ENCODE measurements at places on chromosomes 12 and 14.

DNA sequence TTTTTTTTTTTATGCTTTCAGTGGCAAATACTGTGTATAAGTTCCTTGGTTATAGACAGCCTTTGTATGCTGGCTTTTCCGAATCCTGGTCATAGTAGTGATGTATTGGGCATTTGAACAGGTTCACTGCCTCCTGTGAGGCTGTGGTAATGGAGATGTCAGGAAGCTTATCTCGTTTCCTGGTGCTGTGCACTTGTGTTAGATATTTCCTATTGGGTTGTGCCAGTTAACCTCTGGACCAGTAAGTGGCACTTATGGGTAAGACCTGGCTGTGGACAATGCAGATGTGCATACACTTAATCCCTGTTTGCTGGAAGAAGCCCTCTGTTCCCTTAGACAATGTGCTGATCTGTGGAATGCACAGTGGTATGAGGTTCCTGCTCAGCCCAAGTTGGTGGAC lies 135.4 kb upstream of the KITLG start:
- no peak for DNase-seq

DNA sequence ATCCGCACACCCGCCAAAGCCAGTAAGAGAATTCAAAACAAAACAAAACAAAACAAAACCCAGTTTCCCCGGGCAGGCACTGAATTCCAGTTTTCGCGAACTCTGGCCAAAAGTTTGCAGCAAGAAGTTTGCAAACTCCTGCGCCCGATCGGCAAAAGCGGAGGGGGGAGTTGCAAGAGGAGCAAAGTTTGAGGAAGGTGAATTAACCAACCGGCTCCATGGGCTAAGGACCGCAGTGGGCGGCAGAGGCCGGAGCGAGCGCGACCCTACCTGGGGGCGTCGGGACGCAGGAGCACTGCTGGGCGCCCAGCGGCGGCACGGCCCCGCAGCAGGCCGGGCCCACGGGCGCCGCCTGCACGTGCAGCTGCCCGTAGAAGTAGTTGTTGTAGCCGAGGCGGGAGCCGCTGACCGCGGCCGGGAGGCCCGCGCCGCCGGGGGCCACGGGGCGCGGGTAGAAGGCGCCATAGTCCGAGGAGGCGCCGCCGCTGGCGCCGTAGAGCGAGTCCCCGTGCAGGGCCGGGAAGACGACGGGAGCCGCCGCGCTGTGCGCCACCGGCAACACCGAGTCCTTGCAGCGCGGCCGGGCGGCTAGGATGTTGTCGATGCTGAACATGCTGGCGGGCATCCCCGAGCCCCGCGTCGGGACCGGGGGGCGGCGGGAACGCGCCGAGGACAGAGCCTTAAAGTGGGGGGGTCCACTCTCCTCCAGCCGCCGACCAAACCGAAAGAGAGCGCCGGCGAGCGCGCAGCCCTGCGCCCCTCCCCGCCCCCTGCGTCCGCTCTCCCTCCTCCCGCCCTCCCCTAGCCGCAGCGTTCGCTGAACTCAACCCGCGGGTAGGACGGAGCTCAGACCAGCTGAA lies at the start of gene GSC:
Gene GSC (minus strand): TSS at position 723 of the 860 bp plus-strand sequence. CDS start 98 bp downstream, at position 625.
- no peak for DNase-seq

DNA sequence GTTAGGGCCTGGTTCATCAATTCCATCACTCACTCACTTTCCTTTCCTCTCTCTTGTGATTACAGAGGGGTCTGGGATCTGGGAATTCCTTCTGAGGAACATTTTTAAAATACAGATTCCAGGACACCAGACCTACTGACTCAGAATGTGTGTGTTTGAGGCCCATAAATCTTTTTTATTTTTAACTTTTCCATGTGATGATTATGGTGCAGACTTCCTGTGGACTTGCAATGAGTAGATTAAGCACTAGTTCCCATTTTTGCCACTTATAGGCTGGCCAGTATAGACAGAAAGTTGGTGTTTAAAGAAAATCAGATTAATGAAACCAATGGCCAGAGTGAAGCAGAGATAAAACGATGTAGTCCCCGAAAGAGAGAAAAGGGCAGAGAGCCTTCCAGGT lies 28.1 kb downstream of the SLC41A2 start:
- peak; percentile 32 for DNase-seq

GRCh38 chr12:93179792-93180191 lies 197.9 kb upstream of the NUDT4 start:
- DNase-seq, result no peak

GRCh38 chr12:33330940-33331339 lies 108.7 kb downstream of the SYT10 start:
- no peak for DNase-seq

GRCh38 chr14:55301437-55302121 lies 30.4 kb downstream of the FBXO34 start:
- no peak for DNase-seq

DNA sequence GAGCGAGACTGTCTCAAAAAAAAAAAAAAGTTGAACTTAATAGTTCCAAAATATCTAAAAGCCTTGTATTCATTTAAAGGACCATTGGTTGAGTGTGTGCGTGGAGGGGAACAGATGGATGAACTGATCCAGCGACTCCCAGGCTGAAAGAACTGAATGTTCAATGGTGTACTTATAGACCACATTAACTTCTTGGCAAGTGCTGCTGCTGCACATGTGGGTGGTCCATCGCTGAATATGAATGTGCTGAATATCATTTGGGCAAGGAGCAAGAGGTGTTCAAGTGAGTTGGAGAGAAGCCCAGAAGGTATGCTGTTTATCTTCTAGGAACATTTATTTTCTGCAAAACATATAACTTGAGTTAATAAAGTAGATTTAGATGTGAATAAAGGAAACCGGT lies 289.0 kb upstream of the RPL10L start:
- DNase-seq, result no peak

DNA sequence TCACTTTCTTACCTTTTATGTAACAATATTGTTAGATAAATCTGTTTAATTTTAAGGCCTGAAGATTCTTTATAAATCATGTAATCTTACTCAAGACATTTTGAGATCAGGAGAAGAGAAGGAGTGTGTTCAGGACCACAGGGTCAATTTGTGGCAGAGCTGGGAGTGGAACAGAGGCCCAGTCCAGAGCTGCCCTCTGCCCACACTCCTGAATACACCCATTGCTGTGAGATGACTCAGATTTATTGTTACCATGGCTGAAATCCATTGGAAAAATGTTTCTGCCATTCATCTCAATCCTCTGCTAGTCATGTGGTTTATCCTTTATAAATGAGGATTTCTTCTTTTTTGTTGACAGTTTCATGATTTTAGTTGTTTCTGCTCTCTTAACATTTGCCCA lies 100.5 kb upstream of the STXBP6 start:
- DNase-seq, result no peak

DNA sequence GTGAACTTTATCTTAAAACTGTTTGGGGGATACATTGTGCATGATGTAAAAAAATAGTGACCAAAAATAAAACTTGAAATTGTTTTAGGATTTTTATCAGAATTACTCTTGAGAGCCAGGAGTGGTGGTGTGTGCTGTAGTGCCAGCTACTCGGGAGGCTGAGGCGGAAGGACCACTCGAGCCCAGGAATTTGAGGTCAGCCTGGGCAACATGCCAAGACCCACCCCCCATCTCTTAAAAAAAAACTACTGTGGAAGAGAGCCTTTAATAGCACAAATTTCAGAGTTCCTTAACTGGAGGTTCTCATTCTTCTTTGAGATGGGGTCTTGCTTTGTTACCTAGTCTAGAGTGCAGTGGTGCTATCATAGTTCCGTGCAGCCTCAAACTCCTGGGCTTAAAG lies 21.5 kb downstream of the CPSF2 start:
- no peak for DNase-seq

- no peak for DNase-seq
Observed at GRCh38 chr12:83801972-83802371, 1110.6 kb downstream of the SLC6A15 start.

- no peak for DNase-seq
Observed at GRCh38 chr14:103881268-103882201, 34.2 kb upstream of the PPP1R13B start.

- no peak for DNase-seq
Observed at GRCh38 chr12:32718926-32719325, 36.8 kb downstream of the YARS2 start.

DNA sequence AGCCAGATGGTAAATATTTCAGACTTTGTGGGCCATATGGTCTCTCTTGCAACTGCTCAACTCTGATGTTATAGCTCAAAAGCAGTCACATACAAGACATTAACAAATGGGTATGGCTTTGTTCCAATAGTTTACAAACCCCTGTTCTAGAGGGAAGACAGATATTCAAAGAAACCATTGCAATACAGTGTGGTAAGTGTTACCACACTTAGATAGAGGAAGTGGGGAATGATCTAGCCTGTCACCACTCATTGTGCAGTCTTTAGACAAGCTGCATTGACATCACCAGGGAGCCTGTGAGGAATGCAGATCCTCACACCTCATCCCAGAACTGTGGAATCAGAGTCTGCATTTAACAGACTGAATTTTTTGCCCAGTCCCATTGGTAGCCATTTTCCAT lies 80.0 kb upstream of the RGS6 start:
- DNase-seq, result no peak

- DNase-seq, result no peak
Observed at GRCh38 chr14:102933618-102934231, 11.3 kb downstream of the AMN start.

- no peak for DNase-seq
Observed at GRCh38 chr14:53110096-53110495, 43.0 kb downstream of the DDHD1 start.

GRCh38 chr12:48023386-48023785 lies 19.1 kb upstream of the COL2A1 start:
- no peak for DNase-seq

DNA sequence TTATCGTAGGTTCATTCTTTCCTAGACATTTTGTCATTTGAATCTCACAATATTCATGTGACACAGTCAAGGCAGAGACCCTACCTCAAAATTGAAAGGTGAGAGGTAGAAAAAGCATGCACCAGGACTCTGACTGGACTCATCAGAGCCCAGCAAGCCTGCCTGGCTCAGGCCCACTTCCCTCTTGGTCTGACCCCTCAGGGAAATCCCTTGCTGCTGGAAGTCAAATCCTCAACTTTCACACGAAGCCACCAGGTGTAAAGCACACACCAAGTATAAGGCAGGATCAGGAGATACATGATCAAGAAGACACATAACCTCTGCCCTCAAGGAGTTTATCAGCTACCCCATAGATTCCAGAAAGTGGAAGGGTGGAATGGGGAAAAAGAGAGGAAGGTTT lies 18.8 kb downstream of the NIN start:
- DNase-seq, result no peak

DNA sequence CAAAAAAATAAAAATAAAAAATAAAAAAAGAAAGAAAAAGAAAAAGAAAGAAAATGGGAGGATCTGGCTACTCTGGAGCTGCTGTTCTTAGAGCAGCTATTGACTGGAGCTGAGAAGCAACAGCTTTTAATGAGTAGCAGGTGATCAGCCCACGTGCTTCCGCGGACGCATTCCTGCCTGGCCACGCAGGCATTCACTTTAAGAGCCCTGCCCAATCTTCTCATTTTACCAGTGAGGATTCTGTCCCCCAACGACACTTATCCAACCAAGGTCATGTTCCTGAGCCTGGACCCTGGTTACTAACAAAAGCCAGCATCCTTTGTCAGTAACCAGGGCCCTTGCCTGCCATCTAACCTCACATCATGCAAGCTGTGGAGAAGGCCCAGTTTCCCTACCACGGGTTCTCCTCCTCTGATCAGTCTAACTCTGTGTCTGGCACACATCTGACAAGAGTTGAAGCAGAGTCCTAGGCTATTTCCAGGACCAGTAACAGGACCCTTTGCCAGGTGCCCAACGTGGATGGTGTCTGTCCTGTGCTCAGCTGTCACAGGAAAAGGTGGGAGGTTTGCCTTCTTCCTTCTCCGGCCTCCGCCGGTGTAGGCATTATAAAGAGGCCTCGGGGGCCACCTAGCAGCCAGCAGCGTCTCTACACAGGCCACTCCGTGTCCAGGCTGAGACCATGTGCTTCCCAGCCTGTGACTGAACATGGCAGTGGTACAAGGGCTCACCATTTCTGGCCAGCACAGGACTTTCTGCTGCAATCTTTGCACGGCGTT lies 60.9 kb upstream of the GPATCH2L start:
- peak; percentile 30 for DNase-seq

- DNase-seq, result no peak
Observed at GRCh38 chr14:34749408-34749807, 35.0 kb upstream of the CFL2 start.

DNA sequence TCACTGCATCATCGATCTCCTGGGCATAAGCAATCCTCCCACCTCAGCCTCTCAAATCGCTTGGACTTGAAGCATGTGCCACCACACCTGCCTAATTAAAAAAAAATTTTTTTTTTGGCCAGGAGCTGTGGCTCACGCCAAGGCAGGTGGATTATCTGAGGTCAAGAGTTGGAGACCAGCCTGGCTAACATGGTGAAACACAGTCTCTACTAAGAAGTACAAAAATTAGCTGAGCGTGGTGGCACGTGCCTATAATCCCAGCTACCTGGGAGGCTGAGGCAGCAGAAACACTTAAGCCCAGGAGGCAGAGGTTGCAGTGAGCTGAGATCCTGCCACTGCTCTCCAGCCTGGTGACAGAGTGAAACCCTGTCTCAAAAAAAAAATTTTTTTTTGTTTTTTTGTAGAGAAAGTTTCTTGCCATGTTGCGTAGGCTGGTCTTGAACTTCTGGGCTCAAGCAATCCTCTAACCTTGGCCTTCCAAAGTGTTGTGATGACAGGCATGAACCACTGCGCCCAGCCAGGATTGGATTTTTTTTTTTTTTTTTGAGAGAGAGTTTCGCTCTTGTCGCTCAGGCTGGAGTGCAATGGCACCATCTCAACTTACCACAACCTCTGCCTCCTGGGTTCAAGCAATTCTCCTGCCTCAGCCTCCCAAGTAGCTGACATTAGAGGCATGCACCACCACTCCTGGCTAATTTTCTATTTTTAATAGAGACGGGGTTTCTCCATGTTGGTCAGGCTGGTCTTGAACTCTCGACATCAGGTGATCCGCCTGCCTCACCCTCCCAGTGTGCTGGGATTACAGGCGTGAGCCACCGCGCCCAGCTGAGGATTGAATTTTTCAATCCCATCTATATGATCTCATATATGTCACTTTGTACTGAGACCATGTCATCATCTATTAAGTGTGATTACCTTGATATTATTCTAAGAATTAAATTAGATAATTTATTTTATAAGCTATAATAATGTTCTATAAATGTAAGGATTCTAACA lies 12.4 kb downstream of the SLC2A3 start:
- no peak for DNase-seq
